ENCODE measurements at places on chromosomes 13 and 19. TPM values are rescaled to one million over a fixed set of nuclear protein-coding genes. Genes with fewer than 3 reads are reported as not detected.

Gene KASH5
- not detected for total RNA-seq

Gene CYP2A7
- not detected for total RNA-seq

Gene LENG8
- 639 TPM for total RNA-seq

Gene SLC27A5
- total RNA-seq: 4.8 TPM

Gene IL12RB1
- total RNA-seq: 22.5 TPM

Gene CAPNS1
- 177 TPM for total RNA-seq

Gene KLHL1
- not detected for total RNA-seq

Gene SHC2
- 0.42 TPM for total RNA-seq

Gene KLK14
- total RNA-seq: not detected

Gene POSTN
- total RNA-seq: not detected

Data from CD4-positive, alpha-beta T cell (primary cell).